Brain (organoid and tissue), 16 donors: ENCODE measurements at places on chromosomes 3 and 15.
A peak's percentile ranks its signal among the peaks of the same experiment; 100 is the strongest.

GRCh38 chr3:133491481-133492059, 81.9 kb upstream of the CDV3 start:
- no peak for DNase-seq

GRCh38 chr3:64079369-64080150, 56.3 kb upstream of the PSMD6 start:
- DNase-seq: peak; percentile 98

DNA sequence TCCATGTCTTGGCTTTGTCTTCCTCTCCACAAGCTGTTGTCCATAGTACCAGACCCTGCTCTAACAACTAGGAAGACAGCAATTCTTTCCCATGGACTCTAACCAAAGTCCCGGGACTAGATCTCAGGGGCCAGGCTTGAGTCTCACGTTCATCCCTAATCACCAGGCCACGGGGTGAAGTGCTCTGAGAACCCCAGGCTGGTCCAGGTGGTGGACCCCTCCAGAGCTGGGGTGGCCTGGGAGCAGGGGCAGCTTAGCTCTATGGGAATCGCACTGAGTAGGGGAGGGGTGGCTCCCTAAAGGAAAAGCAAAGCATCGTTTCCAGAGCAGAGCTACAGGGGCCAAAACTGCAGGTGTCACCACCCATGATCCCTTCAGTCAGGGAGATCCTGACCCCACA, 150.9 kb downstream of the TPRA1 start:
- no peak for DNase-seq

DNA sequence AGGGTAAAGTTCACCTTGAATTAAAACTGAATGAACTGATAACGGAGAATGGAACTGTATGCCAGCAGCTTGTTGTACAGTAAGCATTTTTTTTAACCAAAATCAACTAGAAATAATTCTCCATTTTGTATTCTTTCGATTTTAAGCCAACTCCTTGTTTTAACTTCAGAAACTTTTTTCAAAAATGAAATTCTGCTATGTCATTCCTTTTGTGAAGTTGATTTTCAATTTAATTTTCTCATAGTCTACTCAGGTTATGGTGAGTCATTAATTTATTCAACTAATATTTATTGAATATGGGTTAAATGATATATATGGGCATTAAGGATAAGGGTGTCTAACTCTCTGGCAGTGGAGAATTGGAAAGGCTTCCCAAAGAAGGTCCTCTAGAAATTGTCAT, 53.7 kb downstream of the RASA2 start:
- DNase-seq: no peak

DNA sequence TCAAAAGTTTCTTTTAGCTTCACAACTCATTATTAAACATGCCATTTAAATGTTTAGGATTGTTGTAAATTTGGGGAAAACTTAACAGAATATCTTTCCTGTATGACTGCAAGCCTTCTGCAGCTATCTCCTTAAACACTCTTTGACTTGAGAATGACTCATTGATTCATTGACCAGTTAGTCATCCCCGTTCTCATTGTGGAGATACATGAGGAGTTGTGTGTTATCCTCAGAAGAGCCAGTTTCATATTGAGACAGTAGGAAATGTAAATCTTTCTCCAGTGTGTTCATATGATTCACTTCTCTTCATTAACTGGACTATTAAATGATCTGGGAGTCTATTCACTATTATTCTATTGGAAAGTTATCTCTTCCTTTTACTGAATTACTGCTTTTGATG, 83.0 kb downstream of the CRYGS start:
- DNase-seq: no peak

- DNase-seq: no peak
Observed at GRCh38 chr3:193842029-193842798, 249.2 kb downstream of the OPA1 start.

DNA sequence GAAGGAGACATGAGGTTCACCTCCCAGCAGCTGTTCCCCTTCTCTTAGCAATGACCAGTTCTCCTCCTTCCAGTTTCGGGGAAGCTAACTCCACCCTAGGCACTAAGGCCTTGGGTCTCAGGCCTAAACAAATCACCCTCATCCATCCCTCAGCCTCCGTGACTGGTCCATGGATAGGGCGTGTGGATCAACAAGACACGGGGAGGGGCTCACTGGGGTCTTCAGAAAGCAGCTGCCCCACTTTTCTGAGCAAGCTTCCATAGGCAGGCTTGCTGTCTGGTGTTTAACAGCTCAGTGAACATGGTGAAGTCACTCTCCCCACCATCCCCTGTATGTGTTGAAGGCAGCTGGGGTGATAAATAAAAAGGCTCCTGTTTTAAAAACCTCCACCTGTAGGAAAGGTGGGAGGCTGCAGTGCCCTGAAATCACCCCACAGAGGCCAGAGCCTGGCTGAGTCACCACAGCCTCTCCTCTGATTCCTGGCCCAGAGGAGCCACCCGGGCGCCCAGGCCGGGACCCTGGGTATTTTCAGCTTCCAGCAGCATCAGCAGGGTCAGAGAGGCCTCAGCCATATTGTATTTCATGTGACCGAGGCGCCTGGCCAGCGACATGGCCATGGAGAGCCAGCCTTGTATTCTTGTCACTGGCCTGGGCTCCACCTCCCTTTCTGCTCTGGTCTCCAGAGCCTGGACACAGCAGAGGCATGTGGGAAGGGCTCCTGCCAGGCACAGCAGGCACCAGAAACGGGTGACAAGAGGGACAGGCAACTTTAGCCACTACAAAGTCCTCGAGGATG, 60.3 kb upstream of the HERC1 start:
- DNase-seq: no peak

DNA sequence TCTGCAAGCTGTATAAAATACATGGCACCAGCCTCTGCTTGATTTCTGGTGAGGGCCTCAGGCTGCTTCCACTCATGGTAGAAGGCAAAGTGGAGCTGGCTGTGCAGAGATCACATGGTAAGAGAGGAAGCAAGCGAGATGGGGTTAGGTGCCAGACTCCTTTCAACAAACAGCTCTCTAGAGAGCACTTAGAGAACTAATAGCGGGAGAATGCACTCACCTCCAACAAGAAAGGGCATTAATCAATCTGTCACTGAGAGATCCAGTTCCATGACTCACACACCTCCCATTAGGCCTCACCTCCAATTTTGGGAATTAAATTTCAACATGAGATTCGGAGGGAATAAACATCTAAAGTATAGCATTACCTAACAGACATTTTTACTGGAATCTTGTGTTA, 644.1 kb upstream of the ARRDC4 start:
- no peak for DNase-seq

DNA sequence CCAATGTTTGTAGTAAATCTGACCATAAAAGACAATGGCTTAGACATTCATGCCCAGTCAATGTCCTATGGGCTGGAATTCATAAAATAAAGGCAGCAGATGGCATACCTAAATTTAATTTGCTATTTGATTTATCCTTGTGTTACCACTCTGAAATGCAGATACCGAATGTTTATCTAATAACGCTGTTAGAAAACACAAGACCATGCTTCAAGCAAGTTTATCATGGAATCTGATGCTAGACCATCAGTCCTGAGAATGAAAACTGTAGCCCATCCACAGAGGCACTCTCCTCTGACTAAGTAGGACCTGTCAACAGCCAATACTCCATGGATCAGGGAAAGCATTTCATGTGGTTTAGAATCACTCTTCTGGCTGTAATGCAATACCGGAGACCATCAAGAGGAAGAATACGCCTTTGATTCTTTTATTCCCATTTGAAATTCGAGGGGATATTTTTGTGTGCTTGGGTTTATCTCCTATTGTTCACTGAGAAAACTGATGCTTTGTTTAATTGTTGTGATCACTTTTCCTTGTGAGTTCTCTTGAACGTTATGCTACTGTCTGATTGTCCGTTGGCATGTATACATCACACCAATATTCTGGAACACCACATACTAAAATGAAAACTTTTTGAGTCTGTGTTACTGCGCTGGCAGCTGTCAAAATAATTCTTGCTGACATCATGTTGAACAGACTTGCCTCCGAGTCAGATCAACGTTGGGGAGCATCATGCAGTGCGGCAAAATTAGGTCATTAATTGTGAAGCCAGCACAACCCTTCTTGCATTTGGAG, 12.1 kb upstream of the CPB1 start:
- no peak for DNase-seq

DNA sequence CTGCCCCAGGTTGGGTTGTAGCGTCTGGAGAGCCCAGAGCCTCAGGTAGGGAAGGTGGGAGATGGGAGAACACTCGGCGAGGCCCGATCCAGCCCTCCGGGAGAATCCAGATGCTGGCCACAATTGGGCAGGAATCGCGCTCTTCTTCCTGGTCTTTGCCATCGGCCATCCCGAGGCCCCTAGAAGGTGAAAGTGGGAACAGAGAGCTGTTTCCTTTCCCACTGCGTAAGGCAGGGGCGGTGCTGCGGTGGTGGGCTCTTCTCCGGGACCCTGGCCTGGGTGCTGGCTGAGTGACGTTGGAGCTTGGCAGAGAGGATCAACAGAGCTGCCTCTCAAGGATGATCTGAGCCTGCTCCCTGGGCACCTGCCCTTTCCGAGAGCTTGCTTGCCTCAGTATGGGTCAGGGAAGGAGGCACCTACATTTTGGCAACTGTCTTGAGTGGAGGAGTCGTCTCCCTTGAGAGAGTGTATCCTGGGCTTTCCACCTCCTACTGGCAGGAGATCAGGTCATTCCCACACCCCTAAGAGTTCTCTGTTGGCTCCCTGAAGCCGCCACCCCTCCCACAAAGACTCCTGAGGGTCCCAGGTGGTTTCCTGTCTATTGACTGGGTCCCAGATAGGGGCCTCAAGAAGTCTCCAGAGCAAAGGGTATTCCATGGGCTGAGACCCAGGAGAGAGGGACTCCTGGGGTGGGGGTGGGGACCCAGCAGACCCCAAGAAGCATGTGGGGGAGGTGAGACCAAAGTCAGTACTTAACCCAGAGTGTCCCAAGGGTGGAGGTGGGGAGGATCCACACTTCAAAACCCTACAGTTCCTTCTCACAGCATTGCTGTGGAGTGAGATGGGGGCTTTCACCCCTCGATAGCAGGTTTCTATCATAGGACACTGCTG, 1.6 kb downstream of the C15orf39 start:
- DNase-seq: no peak

- DNase-seq: no peak
Observed at GRCh38 chr3:175386630-175387029, 527.5 kb downstream of the NAALADL2 start.

DNA sequence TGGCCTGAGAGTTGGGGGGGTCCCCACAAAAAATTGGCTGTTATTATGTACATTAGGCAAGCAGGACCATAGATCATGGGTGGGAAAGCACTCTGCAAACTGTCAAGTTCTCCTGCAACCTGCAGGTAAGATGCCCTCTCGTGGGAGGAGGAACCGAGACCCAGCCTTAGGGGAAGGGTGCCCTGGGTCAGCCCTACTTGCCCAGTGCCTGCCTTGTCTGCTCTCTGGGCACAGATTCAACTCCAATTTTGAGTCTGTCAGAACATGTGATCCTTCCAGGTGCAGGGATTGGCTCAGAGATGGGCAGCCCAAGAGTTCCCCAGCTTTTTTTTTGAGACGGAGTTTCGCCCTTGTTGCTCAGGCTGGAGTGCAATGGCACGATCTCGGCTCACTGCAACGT, 99.2 kb downstream of the PLXNA1 start:
- no peak for DNase-seq

DNA sequence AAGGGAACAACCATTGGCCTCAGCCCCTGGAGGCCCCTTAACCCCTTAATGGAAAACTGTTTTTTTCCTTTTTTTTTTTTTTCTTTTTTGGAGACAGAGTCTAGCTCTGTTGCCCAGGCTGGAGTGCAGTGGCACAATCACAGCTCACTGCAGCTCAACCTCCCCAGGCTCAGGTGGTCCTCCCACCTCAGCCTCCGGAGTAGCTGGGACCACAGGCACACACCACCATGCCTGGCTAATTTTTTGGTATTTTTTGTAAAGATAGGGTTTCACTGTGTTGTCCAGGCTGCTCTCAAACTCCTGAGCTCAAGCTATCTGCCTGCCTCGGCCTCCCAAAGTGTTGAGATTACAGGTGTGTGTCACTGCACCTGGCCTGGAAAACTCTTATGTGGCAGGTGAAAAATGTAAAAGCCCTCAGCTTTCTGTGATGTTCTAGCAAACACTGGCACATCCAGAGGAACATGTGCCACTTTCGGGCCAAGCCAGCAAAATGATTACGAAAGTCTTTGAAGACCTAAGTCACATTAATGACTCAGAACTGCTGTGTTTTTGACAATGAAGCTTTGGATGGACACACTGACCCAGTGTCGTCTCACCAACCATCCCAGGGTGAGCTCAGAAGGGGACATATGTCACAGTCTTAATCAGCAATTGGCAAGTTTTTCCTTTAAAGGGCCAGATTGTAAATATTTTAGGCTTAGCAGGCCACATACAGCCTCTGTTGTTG, 189.3 kb upstream of the TPM1 start:
- DNase-seq: no peak

DNA sequence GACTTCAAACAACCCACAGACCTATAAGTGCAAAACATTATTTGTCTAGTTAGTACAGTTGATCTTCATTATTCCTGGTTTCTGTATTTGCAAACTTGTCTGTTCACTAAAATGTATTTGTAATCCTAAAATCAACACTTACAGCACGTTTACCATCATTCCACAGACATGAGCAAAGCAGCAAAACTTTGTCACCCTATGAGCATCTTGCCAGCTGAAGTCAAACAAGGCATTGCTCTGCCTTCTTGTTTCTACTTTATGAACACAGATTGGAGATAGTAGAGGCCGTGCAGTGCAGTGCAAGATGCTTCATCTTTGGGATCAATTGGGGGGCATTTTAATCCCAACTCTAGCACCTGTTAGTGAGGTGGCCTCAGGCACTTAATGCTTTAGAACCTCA, 202.1 kb downstream of the NLGN1 start:
- DNase-seq: no peak

GRCh38 chr3:12593473-12593872, 36.6 kb downstream of the MKRN2 start:
- peak; percentile 78 for DNase-seq

GRCh38 chr3:41234823-41235721, 35.8 kb downstream of the CTNNB1 start:
- no peak for DNase-seq

- DNase-seq: no peak
Observed at GRCh38 chr3:3847994-3848922, 49.0 kb downstream of the LRRN1 start.
